NCI-H82 (cell line): ENCODE measurements at places on chromosomes 1 and 21.
A peak's percentile ranks its signal among the peaks of the same experiment; 100 is the strongest.

GRCh38 chr1:3664700-3665375 lies 12.5 kb downstream of the TP73 start:
- no peak for DNase-seq

DNA sequence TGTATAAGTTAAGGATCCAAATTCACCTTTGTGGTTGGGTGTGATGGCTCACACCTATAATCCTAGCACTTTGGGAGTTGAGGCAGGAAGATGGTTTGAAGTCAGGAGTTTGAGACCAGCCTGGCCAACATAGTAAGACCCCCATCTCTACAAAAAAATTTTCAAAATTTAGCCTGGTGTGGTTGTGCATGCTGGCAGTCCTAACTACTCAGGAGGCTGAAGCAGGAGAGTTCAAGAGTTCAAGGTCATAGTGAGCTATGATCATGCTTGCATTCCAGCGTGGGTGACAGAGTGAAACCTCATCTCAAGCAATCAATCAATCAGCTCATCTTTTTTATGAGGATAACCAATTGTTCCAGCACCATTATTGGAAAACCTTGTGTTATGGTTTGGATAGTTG lies 16.5 kb upstream of the SLC1A7 start:
- DNase-seq, result no peak

GRCh38 chr21:44349847-44350772 lies 3.3 kb upstream of the TRPM2 start:
- no peak for DNase-seq

- peak; percentile 82 for DNase-seq
Measured at GRCh38 chr1:207499573-207499972, 3.6 kb downstream of the CR1 start.

DNA sequence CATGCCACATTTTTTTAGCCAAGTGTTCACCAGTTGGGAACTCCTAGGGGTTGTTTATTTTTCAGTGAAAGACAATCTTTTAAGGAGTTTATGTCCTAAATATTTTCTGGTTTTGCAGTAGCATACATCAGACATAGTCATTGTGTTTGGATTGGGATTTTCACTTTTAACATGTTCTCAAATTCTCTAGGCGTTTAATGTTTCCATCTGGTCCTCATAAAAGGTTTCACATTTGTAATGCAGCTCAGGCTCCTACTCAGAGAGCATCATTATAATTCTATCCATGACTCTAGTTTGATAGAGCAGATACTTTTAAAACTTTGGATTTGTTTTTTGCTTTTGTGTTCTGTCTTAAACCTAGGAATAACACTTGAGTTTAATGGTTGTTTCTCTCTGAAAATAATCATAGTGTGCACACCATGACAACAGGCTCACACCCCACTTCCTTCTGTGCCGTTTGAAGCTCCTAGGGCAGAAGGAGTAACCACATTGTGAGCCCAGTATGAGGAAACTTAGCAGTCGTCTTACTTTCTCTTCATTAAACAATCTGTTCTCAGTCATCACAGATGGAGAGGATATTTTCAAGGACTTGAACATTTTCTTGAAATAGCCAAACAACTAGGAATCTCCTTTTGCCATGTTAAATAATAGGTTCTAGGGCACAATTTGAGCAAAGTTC lies 219.6 kb downstream of the PDE4B start:
- DNase-seq, result no peak
